ENCODE measurements at places on chromosomes 7 and 10.

DNA sequence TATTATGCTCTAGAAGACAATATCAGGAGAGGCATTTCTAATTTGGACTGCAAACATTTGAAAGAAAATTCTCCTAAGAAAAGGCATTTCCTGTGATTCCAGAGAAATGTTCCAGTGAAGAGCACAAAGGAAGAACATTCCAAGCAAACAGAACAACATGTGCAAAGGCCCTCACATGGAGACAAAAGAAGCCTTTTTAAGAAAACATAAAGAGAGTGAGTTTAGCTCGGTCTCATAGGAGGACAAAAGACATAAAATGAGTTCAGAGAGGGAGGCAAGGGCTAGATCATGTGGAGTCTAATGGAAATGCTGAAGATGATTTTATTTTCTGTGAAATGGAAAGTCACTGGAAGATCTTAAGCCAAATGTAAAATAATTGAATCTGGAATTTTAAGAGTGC, 269.8 kb upstream of the HGF start:
- DNase-seq, result no peak

- DNase-seq, result no peak
Measured at GRCh38 chr7:94253686-94254085, 141.0 kb upstream of the COL1A2 start.

GRCh38 chr10:76408646-76409045, 977.2 kb downstream of the LRMDA start:
- no peak for DNase-seq

DNA sequence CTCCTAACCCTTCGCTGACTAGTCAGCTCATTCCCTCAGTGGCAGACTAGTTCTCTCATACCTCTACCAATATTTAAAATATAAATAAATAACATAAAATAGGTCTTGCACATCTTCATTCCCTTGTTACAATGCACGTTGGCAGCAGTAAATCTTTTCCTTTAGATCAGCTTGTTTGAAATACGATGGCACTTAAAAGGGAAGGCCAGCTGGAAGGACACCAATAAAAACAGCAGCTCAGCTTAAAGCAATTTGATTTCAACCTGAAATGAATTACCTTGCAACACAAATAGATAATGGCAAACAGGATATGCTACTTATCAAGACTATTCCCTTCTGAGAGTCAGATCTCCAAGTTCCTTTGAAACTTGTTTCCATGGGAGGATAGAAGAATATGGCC, 321.8 kb downstream of the GFRA1 start:
- no peak for DNase-seq

GRCh38 chr7:27213433-27214238, 13.7 kb upstream of the HOXA13 start:
- no peak for DNase-seq

DNA sequence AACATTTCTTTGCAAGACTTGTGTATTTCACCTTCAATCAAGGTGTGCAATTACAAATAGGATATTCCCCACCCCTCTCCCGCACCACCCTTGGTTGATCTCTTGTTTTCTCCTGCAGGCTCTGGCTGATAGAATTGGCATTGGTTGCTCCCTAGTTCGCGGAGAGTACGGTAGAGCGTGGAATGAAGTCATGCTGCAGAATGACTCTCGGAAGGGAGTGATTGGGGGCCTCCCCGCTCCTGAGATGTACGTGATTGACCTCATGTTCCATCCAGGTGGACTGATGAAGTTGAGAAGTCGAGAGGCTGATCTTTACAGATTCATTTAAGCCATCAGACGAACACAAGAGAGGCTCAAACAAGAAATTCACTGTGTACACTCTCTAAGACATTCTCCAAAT, 58.2 kb upstream of the MSRB2 start:
- no peak for DNase-seq

- no peak for DNase-seq
Measured at GRCh38 chr7:16710651-16711050, 42.9 kb upstream of the TSPAN13 start.

- no peak for DNase-seq
Measured at GRCh38 chr10:78533098-78533497, 499.4 kb downstream of the RPS24 start.

DNA sequence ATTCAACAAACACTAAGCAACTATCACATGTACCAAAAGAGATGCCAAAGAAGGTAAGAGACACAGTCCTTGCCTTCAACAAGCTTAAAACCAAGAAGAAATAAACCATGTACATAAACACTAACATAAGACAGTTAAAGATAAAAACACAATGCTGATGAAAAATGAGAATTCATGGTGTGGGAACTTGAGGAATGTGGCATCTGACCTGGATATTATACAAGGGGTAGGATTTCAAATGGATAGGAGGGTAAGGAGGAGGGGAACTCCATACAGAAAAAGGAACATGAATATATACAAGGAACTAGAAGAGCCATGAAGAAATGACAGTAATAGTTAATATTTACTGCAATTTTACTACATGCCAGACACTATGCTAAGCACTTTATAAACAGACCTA, 11.0 kb downstream of the HIBADH start:
- no peak for DNase-seq

DNA sequence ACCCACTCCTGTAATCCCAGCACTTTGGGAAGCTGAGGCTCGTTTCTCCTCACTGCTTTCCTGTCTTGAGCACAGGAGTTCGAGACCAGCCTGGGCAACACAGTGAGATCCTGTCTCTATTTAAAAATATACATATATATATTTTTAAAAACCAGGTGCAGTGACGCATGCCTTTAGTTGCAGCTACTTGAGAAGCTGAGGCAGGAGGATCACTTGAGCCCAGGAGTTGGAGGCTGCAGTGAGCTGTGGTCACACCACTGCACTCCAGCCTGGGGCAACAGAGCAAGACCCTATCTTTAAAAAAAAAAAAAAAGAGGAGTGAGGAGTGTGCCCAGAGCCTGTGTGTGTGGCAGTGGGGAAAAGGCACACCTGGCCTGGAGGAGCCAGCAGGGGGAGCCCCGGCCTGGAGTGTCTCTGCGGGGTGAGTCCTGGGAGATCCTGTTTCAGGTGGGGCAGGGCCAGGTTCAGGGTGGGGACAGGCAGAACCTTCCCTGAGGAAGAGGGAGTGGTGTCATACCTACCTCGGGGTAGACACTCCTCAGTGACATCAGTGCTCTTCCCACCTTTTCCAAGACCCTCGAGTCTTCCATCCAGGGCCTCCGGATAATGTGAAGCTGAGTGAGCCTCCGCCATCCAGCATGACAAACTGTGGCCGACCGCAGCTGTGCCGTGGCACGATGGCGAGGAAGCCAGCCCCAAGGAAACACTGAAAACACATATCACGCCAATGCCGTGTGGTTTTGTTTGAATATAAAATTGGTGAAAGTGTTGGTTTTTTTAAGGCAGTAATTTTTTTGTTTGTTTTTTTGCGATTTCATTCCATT, 9.0 kb upstream of the ARPC1B start:
- no peak for DNase-seq

DNA sequence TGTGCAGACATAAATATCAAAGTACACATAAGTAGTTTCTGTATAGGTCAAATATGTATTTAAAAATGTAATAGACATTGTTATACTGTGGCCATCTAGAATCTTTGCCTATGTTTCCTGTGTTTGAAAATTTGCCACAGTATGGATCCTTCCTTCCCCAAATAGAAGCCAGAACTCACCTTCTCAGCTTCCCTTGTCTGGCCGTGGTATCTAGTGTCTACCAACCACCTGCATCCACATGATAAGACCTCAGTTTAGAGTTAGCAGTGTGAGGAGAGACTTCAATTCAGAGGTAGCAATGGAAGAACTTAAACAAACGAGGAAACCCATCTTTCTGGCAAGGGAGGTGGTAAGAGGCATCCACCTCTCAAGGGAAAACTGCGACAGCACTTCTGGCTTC, 4.9 kb downstream of the TRDMT1 start:
- no peak for DNase-seq

DNA sequence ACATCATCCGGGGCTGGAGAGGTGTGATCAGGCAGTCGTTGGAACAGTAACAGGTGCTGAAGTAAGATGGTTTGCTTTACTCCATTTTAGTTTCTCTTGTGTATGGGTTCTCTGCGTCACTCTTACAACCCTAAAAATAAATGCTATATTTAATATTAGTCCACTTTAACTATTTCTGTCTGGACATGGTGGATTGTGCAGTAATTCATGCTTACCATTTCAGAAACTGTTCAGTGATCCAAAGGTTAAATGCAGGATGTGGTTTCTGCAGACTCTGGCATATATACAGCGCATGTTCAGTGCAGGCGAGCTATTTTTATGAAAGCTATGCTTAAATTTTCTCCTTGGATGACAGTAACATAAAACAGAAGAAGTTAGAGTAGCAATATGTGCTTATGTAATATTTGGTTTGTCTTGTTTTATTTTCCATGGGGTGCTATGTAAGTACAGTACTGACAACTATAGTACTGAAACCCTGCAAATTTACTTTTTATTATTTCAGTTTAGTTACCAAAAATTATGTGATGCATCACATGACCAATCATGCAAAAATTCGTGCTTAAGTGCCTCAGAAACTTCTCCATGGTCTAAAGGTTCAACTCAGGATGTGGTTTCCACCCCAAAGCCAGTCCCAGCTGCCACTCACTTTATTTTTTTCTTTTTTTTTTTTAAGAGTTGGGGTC, 46.6 kb upstream of the GRID1 start:
- no peak for DNase-seq

DNA sequence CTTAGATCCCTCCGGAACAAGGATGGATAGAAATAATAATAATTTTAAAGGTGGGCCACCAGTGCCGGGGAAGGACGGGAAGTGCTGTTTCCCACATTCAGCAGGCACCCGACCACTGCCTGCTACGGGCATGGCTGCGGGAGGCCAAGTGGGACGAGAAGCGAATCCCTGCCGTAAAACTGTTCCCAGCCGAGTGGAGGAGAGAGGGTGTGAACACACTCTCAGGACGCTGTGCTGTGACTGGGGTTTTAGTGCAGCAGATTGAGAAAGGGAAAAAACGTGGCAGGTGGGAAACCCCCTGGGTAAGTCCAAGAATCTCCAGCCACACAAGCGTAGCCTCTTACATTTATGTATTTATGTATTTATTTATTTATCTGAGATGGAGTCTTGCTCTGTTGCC, 158.8 kb downstream of the DNAJB6 start:
- DNase-seq, result no peak

GRCh38 chr10:117519879-117520278, 22.7 kb upstream of the EMX2 start:
- no peak for DNase-seq

- no peak for DNase-seq
Measured at GRCh38 chr10:35558276-35558675, 46.9 kb upstream of the GJD4 start.

DNA sequence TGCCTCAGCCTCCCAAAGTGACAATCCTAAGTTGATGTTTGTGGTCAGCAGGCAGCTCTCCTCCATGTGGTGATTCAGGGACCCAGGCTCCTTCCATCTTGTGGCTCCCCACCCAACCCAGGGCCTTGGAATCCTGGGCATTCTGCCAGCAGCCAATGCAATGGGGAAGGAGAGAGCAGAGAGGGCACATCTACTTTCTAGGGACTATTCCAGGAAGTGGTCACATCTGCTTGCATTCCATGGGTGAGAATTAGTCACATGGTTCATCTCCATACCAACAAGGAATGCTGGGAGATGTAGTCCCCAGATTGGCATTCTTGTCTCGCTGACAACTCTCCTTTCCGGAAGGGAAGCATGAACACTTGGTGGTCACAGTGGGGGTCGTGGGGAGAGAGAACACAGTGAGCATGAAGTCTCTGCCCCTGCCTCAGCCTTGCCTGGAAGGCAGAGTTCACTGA, 9.9 kb upstream of the SRRM3 start:
- DNase-seq, result peak; percentile 48

- no peak for DNase-seq
Measured at GRCh38 chr10:46094197-46094500, 48.1 kb upstream of the MSMB start.

DNA sequence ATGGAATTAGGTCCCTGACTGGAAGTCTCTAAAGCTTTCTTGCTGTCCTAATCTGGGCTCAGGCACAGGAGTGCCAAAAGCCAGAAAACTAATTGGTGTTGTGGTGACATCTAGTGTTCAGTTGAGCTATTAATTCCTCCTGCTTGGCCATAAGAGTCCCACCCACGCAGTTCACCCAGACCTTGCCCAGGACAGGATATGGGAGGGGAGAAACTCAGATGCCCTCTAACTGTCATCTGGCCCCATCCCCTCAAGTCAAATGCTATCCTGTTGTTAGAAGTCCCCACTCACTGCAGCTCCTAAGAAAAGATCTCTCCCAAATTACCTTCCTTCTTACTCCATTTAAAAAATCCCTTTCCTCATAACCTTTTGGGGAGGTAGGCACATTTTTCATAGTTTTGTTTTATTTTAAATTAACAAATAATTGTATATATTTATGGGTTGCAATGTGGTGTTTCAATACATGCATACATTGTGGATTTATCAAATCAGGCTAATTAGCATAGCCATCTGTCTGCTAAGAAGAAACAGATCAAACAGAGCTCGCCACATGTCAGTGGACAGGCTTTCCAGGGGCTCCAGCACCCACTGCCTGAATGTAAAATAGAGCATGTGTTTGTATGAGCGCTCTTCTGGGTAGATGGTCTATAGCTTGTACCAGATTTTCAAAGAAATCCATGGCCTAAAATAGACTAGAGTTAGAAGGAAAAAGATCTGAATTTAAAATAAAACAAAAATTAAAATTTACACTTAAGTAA, 84.0 kb downstream of the GSAP start:
- peak; percentile 84 for DNase-seq

DNA sequence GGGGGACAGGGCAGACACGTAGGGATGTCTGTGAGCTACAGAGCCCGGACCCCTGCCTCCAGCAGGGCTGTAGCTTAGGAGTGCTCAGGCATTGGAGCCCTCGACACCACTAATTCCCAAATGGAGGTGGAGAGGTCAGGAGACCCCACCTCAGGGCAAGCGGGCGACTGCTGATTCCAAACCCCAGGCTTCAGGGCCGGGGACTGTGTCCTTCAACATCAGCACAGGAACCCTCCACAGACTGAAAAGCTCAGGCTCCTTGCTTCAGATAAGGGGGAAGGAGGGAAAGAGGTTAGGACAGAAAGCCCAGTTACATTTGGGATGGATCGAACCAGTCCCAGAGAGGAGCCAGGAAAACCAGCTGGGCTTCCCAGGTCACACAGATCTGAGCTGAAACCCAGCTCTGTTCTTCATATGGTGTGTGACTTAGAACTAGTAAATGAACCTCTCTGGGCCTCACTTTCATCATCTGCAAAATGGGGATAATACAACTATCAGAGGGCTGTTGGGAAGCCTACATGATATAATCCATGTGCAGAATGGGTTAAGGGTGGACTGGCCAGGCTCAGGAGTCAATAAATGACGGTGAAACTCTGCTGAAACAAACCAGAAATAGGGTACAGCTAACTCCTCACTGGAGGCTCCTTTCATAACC, 16.7 kb downstream of the POLL start:
- DNase-seq, result no peak

GRCh38 chr10:89029181-89029580, 38.6 kb downstream of the FAS start:
- DNase-seq, result no peak

GRCh38 chr7:158060216-158060615, 527.4 kb downstream of the PTPRN2 start:
- no peak for DNase-seq

- DNase-seq, result no peak
Measured at GRCh38 chr7:89554209-89554608, 600.1 kb upstream of the STEAP1 start.

GRCh38 chr7:80908360-80908797, 10.5 kb downstream of the SEMA3C start:
- no peak for DNase-seq

GRCh38 chr7:63899691-63900393, 98.8 kb upstream of the ZNF722 start:
- peak; percentile 69 for DNase-seq
